NCI-H2081 treated with DMSO at 0.1 percent for 48 hours (cell line): ENCODE measurements at places on chromosomes 7 and 10.

DNA sequence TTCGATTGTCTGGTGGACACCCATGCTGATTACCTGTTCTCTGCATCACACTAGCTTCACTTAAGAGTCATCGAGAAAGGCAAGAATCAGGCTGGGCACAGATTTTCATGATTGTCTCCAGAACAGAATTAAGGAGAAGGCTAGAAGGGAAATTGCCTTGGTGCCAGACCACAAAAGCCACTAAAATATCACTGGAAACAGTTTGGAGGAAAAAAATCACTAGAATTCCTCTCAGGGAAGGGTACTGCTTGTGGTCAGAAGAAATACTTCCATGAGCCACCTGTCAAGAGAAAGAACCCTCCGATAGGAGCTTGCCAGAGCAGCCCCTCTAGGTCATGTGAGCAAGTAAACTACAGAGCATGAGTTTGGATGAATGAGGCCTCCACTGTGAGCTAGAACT is 269.3 kb upstream of the TEX47 start:
- no peak for DNase-seq

GRCh38 chr10:76031769-76032699 is 600.6 kb downstream of the LRMDA start:
- DNase-seq: no peak

- peak; percentile 50 for DNase-seq
These were observed 1.2 kb downstream of the PPP1R9A start for GRCh38 chr7:94908323-94909178.

- DNase-seq: no peak
These were observed 35.9 kb upstream of the PTPN12 start for GRCh38 chr7:77501192-77501515.

DNA sequence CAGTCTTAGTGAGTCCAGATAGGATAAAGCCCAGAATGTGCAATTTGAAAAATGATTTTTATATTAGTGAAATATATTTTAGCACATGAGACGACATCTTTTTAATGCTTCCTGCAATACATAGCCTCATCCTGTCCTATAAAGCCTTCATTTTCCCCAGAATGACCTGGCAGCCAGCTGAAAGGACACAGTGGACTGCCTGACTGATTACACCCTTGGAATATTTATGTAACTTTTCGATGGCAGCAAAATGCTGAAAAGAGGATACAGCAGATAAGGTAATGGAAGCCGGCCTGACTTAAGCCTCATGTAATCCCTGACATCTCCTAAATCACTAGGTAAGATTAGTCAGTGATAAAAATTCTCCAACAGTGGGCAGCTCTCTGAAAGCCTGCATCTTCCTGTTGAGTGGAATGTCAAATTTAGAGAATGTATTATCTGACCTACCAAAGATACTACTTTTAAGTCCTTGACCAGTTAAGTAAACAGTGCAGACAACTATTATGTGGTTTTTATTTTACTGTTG is 210.7 kb upstream of the STEAP1 start:
- no peak for DNase-seq
